Urothelium cell line (cell line): ENCODE measurements at places on chromosomes 11 and 22.
A peak's percentile ranks its signal among the peaks of the same experiment; 100 is the strongest.

DNA sequence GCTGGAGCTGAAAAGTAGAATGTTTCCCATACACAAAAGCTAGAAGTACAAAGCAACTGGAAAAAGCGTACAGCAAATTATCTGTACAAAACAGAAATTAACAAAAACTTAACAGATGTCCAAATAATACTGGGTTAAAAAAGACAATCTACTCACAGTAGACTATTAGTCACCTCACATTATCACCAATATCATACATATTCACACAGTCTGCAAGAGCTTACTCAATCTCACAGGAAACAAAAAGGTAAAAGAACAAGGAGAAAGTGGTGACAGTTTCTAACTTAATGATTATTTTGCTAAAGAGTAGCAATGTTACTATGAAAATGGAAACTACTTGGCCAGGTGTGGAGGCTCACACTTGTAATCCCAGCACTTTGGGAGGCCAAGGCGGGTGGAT, 11.9 kb downstream of the CELF1 start:
- DNase-seq, result no peak

DNA sequence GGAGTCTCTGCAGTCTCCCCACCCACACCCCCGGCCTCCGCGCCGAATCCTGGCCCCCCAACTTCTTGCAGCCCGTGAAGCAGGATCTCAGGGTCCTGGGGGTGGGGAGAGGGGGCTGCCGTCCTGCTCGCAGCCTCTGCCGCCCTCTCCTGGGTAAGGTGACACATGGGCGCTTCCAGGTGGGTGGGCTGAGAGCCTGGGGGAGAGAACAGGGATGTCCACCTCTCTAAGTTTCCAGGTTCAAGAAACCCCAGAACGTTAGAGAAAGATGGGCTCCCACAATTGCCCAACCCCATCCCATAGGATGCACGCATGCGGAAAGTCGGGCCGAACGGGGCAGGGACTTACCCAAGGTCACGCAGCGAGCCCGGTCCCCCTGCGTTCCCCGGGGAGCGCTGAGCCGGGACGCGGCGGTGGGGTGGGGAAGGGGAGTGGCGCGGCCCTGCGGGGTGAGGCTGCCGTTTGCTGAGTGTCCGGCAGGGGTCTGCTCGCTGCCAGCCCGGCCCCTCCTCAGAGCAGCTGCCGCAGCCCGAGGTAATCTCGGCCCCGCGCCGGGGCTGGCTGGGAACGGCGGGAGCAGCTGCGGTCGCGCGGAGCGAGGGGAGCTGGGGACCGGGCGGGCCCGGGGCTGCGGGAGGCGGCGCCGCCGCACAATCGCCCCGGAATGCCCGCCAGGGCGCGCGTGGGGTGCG, 705 bp upstream of the CAPN1 start:
- peak; percentile 86 for DNase-seq

DNA sequence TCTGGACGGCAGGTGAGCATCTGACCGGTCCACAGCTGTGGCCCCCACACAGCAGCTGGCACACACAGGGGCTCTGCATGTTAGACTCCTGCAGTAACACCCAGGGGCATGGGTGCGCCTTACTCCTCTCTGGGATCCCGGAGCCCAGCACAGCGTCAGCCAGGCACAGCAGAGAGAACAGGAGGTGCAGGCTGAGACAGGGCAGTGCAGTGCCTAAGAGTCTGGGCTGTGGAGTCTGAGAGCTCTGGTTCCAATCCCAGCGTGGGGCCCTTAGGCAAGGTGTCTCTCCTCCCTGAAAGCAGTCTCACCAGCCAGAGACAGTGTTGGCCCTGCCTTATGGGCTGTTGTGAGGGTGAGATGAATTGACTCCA, 2.3 kb downstream of the NUDT8 start:
- no peak for DNase-seq

DNA sequence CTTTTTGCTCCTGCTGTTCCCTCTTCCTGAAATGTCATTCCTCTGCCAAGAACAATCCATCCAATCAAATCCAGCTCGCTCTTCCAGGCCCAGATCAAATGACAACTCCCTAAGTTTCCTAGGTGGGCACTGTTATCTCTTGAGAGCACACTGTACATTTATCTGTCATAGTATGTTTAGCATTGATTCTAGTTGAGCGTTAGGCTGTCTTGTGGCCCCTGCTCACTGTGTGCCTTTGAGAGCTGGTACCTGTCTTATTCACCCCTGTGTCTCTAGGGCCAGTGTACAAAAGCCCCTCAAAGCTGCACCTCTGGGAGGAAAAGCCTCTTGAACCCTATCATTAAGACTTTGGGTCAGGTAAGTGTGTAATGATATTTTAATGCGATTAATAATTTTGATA, 7.1 kb upstream of the LMO2 start:
- no peak for DNase-seq

DNA sequence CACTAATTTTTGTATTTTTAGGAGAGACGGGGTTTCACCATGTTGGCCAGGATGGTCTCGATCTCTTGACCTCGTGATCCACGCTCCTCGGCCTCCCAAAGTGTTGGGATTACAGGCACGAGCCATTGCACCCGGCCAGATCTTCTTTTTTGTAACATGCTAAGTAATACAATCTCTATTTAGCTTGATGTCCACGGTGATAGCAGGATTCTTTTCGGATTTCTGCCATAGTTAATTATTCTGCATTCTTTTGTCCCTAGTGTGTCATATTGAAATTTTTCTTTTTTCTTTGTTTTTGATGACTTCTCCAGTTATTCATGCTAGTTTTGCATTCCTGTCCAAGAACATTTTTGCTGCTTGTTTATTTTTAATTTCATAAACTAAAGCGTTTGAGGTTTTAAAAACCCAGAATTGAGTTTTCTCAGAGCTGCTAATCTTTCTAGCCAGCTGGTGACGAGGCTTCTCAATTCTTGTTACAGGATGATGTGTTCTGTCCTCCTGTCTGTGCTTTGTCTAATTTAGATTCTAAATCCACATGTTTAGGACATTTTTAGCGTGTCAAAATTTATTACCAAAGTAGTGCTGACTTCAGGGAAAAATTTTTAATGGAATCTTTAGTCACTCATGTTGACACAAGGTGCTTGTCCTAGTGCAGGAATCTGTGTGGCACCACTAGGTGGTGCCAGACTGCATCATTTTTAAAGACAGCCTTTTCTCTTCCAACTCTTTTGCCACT, 21.8 kb downstream of the NF2 start:
- peak; percentile 74 for DNase-seq

DNA sequence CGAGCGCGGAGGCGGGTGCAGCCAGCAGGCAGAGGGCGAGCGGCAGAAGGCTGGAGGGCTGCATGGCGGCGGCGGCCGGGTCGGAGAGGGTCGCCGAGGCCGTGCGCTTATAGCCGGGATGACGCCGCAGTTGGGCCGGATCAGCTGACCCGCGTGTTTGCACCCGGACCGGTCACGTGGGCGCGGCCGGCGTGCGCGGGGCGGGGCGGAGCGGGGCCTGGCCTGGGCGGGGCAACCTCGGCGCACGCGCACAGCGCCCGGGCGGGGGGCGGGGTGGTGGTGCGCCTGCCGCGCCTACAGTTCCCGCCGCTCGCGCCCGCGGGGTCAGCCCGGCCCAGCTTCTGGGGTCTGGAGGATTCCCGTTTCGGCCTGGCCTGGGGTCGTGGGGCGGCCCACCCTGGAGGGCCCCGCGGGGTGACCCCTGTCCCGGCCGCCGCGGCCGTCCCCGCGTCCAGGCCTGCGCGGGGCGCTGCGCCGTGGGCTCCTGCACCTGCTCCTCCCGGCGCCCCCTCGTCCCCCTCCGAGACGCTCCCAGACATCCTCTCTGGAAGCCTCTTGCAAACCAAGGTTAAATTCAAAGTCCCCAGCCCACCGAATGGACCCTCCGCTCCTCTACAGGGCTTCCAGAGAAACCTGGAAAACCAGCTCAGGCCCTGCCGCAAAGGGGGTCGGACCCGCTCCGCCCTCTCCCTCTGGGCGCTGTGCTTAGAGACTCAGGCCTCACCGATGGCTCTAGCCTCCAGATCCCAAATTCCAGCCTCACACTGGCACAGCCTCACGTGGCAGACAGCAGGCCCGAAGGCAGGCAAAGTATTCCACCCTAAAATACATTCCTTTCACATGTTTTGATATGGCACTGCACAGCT, at the start of gene CTSD:
CTSD (minus strand) TSS at position 132 of the 866 bp plus-strand sequence; CDS start at position 64, 68 bp downstream.
- peak; percentile 92 for DNase-seq

GRCh38 chr22:39003165-39003638, 10.9 kb upstream of the APOBEC3C start:
- DNase-seq, result peak; percentile 96

- DNase-seq, result no peak
Observed at GRCh38 chr11:122782222-122782621, 56.1 kb upstream of the CRTAM start.

GRCh38 chr11:45232341-45233080, 53.6 kb downstream of the SYT13 start:
- DNase-seq, result no peak

DNA sequence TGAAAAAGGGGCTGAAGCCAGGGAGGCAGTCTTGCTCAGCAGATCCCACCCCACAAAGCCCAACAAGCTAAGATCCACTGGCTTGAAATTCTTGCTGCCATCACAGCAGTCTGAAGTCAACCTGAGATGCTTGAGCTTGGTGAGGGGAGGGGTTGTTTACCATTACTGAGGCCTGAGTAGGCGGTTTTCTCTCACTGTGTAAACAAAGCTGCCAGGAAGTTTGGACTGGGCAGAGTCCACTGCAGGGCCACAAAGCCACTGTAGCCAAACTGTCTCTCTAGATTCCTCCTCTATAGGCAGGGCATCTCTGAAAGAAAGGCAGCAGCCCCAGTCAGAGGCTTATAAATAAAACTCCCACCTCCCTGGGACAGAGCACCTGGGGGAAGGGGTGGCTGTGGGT, 746.1 kb upstream of the LRRC4C start:
- DNase-seq, result no peak

DNA sequence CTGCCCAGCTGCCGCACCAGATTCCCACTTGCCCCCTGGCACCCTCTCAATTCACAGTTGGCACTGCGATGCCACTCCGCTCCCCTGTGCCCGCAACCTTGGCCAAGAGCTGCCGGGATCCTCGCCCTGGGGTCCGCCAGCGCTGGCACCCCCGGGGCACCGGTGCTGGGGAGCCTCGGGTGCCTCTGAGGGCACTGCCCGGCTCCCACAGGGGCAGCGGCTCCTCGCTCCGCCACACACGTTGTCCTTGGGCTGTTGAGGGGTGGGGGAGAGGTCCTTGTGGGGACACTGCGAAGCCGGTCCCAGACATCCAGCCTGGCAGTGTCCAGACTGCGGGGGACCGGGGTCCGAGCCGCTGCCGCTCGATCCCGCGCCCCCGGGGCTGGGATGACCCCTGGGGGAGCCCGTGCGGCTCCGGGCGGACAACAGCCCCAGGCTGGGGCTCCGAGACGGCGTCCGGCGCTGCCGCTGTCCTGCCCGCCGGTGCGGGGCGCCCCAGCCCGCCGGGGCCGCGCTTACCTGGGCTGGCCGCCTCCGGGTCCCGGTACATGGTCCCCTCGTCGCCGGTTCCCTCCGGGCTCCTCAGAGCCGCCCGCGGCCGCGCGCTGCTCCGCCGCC, 496 bp downstream of the SYT7 start:
- DNase-seq, result peak; percentile 50

GRCh38 chr22:24066865-24067264, 55.8 kb downstream of the CABIN1 start:
- no peak for DNase-seq

- no peak for DNase-seq
Observed at GRCh38 chr11:87320123-87320522, 282.4 kb downstream of the TMEM135 start.

- no peak for DNase-seq
Observed at GRCh38 chr22:38833061-38833460, 10.8 kb downstream of the NPTXR start.

- no peak for DNase-seq
Observed at GRCh38 chr22:49889071-49889470, 29.2 kb downstream of the ALG12 start.

DNA sequence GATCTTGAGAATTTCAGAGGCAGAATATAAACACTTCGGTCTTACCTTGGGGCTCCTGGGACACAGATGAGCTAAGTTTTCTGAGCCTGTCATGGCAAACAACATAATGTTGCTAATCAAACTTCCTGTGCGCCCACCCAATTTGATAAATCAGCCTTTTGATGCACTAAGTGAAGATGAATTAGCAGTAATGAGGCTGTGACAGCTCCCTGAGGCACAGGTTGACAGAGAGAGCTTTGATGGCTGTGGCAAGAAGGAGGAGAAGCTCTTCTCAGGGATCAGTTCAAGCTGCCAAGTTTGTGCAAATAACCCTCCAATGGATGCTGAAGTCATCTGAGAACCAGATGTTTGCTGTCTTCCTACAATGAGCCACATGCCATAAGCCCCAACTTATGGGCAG, 34.4 kb downstream of the DRD2 start:
- no peak for DNase-seq

DNA sequence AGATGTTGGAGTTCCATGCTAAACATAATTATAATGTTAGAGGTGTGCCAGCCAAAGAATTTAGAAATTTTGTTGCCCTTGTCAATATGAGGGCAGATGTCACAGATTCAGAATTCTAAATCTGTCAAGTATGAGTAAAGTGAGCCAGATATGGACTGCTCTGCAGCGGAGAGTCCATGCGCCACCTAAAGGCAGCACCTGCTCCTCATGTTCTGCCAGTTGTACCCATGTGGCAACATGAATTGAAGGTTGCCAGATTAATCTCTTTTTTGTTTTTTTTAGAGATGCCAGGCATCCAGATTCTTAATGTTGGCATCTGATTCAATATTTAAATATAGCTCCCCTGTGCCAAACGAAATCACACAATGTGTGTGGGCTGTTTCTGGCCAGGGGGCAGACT, 678.6 kb upstream of the ANO5 start:
- peak; percentile 27 for DNase-seq

DNA sequence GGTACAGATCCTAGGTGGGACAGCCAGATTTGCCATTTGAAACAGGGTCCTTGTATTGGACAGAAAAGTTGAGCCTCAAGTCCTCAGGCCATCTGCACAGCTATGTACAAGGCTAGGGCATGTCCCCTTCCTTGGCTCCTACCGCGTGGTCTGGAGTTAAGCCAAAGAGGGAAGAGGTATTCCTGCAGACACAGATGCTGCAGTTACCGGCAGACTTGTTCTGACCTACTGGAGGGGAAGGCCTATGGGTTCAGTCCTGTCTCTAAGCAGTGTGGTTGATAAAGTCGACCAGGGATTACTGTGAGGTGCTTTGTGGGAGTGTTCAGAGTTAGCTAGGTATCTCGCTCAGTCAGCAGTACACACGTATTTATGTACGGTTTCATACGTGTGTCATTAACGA, 180.6 kb downstream of the ADAMTS15 start:
- DNase-seq, result peak; percentile 40

DNA sequence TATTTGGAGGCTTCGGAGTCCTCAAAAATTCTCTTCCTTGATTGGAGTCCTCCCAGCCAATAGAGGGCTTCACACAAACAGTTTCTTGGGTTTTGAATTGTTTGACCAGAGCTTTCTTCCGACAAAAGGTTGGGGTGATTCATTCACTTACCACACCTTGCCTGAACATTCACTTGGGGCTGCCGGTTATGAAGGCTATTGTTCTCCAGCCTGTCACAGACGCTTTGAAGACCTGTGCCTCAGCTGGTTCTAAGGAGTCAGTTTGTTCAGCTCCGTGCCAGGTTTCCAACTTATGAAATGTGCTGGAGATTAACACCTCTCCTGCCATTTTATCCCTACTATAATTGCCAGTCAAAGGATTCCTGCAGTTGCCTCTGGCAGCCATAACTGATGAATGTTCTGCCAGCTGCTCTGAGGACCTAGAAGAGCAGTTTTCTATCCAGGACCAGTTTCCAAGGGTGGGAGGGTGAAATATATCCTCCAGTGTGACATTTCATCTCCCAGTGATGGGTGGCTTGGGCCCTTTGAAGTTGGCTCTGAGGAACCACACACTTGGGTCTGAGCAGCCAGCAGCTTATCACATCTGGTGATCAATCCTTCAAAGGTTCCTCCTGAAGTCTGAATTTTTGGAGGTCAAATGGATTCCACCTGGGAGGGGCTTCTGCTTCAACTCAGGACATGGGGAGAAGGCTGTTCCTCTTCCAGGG, 31.4 kb downstream of the LIMK2 start:
- DNase-seq, result peak; percentile 81
